ENCODE measurements at places on chromosomes 7 and 10.

DNA sequence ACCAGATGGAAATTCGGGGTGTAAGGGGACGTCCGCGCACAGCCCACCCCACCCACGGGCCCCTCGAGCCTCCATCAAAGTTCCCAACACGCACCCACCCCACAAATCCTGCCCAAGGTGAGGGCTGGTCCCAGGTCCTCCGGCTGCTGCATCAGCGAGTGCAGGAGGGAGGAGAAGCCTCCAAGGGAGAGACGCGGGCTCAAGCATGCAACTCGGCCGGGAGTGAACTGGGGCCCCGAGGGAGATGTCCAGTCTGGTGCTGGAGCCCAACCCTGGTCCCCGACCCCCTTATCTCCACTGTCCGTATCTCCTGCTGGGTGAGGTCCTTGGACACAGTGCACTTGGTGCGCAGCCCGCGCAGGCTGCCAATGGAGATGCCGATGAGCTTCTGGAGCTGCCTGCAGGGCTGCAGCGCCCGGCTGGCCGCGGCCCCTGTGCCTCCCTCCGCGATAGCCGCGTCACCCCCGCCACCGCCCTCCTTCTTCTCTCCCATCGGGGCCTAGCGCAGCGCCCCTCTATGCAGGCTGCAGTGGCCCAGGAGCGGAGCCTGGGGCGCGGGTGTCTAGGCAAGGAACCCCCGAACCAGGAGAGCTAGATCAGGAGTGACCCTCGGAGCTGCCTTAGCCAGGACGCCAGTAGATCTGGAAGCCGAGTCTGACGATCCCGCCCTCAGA lies 489.2 kb downstream of the ZNF33B start:
- no peak for DNase-seq

DNA sequence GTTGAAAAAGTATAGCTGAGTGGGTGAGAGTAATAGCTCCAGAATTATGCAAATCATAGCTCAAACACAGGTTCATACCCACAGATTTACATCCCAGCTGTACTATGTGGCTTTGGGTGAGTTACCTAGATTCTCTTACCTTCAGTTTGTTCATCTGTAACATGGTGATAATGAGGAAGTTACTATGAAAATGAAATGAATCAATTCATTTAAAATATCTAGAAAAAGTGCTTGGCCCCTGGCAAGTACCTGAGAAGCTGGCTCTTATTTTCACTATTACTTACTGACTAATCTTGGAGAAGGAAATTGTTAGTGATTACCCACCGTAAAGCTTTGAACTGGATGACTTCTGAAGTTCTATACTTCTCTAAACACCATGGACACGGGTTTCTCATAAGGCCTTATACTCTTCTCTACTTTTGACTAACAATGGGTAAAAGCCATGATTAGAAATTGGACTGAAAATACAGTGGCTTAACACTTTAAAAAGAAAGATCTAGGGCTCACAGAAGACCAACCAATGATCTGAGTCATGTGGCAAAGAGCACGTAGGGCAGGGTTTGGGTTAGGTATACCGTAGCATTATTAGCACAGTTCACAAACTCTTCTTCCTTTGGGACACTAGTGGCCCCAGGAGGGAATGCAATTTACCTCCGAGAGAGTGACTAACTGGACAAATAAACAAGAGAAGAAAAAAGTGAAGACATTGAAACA lies 149.2 kb downstream of the PLPP4 start:
- DNase-seq: no peak

DNA sequence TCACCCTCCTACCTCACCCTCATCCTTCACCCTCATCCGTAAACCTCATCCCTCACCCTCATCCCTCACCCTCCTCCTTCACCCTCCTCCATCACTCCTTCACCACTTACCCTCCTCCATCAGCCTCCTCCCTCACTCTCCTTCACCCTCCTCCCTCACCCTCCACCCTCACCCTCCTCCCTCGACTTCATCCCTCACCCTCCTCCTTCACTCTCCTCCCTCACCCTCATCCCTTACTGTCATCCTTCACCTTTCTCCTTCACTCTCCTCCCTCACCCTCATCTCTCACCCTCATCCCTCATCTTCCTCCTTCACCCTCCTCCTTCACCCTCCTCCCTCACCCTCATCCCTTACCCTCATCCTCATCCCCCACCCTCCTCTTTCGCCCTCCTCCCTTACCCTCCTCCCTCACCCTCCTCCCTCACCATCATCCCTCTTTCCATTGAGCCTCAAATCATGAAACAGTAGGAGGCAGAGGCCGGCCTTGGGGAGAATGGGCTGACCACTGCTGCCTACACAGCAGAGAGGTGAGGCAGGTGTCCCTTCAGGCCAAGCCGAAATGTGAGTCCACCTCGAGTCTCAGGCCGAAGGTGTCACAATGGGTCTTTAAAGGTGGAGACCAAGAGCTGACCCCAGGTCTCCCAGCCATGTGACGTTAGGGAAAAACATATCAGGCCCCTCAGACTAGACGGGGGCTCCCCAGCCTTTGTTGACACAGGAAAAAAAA lies 53.0 kb downstream of the PDGFA start:
- no peak for DNase-seq

DNA sequence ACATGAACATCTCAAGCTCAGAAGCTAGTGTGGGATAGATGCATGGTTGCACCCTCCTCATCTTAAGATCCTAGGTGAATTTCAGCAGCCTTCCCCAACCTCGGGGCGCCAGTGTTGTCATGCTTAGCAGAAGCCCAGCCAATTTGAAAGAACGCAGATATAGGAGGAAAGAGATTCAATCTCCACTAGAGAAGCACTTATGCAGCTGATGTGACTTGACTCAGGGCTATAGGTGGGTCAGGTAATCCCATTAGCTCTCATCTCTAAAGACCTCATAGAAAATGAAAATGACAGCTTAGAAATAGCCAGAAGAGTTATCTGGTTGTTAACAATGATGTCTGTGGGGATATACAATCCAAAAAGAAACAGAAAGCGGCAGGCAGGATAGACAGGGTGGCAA lies 310.5 kb downstream of the GPAM start:
- no peak for DNase-seq

GRCh38 chr10:111273635-111274034 lies 196.8 kb downstream of the ADRA2A start:
- DNase-seq: no peak

GRCh38 chr7:13411151-13411550 lies 578.3 kb downstream of the ETV1 start:
- no peak for DNase-seq

GRCh38 chr10:35409094-35409582 lies 72.8 kb downstream of the CCNY start:
- DNase-seq: no peak

- DNase-seq: no peak
Measured at GRCh38 chr10:79100771-79101170, 32.0 kb downstream of the ZMIZ1 start.

DNA sequence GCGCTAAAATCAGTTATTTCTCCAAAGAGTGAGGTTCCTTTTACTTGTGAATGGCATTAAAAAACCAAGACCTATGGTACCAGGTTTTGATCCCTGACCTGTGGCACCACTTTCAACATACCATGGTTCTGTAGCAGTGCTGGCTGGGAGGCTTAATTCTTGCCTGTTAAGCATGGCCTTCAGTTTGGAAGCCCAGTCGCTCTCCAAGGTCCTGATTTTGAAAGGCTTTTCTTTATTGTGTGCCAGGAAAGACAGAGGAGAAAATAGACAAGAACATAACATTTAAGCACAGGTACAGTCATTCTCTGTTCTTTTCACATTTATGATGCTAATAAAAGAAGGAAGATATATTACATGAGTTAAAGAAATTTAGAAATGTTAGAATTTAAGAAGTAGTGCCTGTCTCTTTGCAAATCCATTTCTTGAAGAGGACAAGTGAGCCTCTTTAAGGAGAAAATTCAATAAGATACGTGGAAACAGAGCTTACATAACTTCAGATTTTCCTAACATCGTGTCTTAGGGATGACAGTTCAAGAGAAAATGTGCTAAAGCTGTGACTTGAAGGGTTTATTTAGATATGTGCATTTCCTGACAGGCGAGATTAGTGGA lies 357.6 kb downstream of the DPP6 start:
- peak; percentile 74 for DNase-seq

- DNase-seq: no peak
Measured at GRCh38 chr10:87593702-87594101, 66.0 kb upstream of the PAPSS2 start.

GRCh38 chr10:21661935-21662334 lies 127.9 kb downstream of the MLLT10 start:
- DNase-seq: no peak

DNA sequence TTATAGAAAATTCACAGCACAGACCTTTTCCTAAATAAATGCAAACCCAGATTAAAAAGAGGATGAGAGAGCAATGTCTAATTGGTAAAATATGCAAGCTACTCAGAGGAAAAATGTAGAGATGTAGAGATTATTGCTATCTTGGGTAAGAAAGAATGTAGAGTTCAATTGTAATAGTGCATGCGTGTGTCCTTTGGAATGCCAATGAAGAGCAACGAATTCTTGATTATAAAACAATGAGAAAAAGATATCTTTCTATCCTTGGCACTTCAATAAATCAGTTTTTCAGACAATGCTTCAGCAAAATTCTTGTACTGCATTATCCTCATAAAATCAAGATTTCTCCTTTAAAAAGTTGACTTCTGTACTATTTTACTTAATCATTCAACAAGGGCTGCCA lies 50.9 kb downstream of the SEMA3D start:
- no peak for DNase-seq

GRCh38 chr7:108118959-108119358 lies 11.2 kb downstream of the LAMB4 start:
- no peak for DNase-seq

GRCh38 chr7:136677471-136678365 lies 190.7 kb upstream of the CHRM2 start:
- DNase-seq: no peak

DNA sequence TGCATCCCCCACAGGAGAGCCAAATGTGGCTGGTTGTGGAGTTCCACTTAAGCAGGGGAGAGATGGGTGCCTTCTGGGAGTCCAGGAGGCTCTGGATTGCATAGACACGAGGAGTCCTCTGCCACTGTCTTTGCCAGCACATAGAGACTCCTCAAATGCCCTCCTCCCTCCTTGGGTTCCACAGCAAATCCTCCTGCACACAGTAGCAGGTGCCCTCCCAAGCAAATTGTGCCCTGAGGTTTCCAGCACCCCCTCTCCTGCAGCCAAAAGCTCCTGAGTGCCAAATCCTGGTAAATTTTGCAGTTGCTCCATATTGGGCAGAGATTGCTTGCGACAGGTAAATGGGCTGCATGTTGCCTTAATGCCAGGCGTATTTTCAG lies 5.8 kb downstream of the EVX1 start:
- no peak for DNase-seq

DNA sequence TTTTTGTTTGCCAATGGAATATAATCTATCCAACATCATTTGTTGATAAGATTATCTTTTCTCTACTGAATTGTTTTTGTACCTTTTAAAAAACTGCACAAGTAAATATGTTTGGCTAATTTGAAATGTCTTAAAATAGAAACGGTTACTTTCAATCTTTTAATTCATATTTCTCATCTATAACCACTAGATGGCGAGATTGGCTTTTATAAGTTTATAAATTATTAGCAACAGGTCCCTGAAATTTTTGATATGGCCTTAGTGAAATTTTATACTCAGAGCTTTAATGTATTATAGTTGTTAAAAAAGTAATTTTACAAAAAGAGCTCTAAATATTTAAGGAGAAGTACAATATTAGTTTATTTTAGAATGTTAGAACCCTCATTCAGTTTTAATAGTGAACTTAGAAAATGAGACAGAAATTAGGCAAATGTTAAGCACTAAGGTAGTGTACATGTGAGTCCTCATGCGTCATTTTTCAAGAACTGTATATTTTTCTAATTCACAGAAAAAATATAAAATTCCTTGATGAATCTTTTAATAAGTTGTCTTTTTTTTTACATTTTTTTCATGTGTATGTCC lies 592.5 kb downstream of the ARL4A start:
- DNase-seq: no peak

DNA sequence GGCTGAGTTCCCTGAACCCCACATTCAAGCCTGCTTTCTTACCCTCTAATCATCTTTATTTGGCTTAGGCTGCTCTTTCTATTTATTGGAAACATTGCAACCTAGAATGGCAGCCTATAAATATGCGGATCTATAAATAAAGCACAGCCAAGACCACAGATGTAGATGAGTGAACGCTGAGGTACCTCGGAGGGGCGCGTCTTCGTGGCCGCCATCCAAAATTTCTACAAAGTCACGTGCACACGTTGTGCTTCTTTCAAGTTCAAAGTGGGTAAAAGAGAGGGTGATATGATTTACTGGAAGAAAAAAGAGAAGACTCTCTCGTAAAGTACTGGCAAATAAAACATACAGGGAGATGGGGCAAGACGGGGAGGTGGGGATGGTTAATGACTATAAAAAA lies 132.6 kb upstream of the RSU1 start:
- no peak for DNase-seq

GRCh38 chr7:114345494-114345893 lies 69.1 kb upstream of the FOXP2 start:
- DNase-seq: no peak

GRCh38 chr10:43648095-43648397 lies 635 bp downstream of the ZNF32 start:
- no peak for DNase-seq

DNA sequence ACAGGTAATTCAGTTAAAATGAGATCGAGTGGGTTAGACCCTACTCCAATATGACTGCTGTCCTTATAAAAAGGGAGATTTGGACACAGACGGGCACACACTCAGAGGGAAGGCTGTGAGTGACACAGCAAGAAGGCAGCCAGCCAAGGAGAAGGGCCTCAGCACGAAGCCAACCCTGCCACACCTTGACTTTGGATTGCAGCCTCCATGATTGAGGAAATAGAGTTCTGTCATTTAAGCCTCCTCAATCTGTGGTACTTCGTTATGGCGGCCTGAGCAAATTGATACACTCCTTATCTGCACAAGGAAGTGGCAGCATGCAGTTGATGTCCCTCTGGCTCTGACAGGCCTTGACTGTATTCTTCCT lies 43.8 kb downstream of the SH2D4B start:
- DNase-seq: no peak

DNA sequence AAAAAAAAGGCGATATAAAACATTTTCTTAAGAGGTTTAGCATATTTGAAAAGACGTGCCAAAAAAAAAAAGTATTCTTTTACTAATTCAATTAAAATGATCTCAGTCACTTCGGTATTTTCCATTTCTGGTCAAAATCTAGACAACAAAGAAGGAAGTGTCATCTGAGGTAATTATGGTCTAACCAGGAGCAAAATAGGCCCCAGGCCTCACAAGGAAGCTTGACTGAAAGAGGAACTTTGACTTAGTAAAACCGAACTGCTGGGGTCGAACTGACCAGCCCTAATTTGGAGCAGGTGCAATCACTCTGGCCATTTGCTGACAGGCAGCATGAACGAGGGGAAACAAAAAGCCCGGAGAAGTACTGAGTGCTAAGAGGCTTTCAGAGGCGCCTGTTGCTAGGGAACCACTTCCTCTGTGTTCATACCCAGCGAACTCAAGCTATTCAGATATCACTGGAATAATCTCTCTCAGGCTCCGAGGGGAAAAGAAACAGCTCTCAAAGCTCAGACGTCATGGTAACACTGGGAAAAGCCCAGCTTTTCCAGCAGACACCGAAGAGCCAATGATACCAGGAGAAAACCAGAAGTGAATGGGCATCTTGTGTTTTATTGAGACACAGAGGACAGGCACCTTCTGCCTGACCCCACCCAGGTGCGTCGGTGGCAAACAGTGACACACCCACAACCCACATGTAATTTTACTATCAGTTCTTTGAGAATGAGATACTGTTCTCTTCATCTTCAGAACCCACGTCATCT lies 126.5 kb downstream of the FAM107B start:
- DNase-seq: peak; percentile 82
